ENCODE measurements at places on chromosomes 2 and 18.
A peak's percentile ranks its signal among the peaks of the same experiment; 100 is the strongest.

DNA sequence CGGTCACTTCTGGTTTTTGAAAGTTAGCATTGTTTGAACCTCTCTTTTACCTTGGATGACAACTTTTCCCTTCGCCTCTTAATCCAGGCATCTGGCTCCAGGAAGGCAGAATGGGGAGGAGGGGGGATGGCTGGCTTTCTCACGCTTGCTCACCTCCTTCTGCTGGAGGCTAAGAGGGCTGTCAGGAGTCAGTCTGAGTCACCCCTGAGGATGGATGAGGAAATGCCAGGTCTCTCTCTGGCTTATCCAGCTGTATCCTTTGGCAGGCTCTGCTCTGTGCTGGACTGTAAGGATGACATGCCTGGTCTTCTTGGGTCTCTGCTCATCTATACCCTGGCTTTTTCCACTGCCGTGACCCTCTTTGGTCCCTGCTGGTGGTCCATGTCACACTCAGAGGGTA is 142.9 kb upstream of the GYPC start:
- DNase-seq: no peak

- DNase-seq: no peak
Observed at GRCh38 chr2:85134255-85134895, 1.2 kb downstream of the TCF7L1 start.

DNA sequence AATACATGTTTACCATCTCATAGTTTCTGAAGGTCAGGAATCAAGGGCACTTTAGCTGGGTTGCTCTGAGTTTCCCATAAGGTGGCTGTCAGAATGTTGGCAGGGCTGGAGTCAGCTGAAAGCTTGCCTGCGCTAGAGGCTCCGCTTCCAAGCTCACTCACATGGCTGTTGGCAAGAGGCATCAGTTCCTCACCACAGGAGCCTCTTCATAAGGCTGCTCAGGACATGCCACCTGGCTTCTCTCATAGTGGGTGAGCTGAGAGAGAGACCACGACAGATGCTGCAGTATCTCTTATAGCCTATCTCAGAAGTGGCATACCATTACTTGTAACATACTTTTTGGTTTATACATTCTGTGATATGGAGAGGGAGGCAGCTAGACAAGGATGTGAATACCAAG is 7.2 kb downstream of the HADHB start:
- DNase-seq: peak; percentile 62

DNA sequence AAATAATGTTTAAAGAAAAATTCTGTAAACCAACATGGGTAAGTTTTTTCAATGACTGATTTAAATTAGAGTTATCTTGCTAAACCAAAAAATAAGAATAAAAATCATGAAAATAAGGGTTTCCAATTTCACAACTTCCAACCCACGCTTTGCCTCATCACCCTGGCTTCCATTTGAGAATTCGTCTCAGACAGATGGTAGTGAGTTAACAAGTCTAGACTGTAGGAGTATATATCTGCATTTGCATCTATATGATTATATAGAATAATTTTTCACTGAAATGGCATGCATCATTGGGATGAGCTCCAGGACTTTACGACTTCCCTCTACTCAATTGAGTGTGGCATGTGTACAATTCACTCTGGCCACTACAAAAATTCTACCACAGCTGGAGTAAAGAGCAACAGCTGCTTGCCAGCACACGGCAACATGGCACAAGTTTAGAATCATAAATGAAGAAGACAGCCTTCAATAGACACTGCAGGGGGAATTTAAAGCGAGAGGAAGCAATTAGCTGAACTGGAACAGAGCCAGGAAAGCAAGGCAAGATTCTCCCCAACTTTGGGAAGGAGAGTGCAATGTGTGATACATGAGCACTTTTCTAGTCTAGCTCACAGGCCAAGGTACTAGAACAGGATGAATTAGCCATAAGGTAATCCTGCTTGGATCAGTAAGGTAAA is 1673.5 kb upstream of the CELF4 start:
- DNase-seq: no peak

DNA sequence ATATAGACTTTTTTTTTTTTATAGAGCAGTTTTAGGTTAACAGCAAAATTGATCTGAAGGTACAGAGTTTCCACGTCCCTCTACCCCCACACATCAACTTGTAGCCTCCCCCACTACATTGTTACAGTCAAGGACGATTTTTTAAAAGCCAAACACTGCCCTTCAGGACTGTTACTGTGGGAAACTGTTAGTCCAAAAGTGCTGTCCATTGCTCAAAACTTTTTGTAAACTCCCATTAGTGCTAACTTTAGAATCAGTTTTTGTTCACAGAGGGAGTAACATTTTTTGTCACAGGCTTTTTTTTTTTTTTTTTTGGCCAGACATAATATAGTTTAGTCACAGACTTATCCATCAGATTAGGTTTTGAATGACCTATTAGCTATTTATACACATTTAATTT is 24.1 kb downstream of the ELP2 start:
- no peak for DNase-seq

DNA sequence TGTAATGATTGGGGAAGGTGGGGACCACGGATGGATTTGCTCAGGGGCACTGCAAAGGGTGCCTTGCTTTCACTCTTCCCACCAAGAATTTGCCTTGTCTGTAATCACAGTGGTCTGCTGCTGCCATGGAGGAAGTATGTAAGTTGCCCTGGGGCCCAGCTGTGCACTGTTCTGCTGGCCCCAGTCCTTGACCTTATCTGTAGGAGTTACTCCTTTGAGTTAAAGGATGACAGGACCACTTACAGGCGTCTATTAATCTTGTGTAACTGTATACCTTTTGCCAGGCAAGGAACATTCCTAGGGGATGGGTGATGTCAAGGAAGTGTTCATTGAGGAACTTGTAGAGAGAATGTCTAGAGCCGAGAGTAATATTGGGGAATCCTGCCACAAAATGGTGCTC is 212.8 kb upstream of the LRRTM1 start:
- no peak for DNase-seq

DNA sequence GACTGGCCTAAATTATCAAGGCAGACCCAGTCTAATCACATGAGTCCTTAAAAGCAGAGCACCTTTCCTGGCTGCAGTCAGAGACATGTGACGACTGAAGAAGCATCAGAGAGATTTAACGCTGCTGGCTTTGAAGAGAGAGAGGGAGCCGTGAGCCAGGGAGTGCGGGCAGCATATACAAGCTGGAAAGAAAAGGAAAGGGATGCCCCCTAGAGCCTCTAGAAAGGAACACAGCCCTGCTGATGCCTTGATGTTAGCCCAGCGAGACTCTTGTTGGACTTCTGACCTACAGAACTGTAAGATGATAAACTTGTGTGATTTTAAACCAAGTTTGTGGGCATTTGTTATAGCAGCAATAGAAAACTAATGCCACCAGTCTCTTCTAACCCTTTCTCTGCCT is 58.1 kb downstream of the HEATR5B start:
- no peak for DNase-seq

- DNase-seq: no peak
Observed at GRCh38 chr2:66839551-66840320, 404.8 kb downstream of the MEIS1 start.

- DNase-seq: no peak
Observed at GRCh38 chr2:41320491-41320890, 727.3 kb upstream of the PKDCC start.

DNA sequence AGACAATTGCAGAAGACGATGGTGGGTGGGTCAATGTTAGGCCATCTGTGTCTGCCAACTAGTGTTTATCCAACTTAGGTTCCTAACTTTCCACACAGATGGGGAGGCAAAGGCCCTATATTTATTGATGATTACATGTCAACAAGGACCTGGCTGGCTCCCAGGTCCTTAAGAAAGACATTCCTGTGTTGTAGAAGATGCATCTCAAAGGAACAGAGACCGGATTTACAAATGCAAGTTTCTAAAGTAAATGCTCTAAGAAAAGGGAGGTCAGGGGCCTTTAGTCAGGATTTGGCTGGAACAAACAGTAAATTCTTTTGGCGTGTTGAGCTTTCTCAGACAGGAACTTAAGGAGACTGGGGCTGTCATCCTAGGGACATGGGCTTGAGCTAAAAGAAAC is 175.0 kb downstream of the SH3BP4 start:
- DNase-seq: no peak

DNA sequence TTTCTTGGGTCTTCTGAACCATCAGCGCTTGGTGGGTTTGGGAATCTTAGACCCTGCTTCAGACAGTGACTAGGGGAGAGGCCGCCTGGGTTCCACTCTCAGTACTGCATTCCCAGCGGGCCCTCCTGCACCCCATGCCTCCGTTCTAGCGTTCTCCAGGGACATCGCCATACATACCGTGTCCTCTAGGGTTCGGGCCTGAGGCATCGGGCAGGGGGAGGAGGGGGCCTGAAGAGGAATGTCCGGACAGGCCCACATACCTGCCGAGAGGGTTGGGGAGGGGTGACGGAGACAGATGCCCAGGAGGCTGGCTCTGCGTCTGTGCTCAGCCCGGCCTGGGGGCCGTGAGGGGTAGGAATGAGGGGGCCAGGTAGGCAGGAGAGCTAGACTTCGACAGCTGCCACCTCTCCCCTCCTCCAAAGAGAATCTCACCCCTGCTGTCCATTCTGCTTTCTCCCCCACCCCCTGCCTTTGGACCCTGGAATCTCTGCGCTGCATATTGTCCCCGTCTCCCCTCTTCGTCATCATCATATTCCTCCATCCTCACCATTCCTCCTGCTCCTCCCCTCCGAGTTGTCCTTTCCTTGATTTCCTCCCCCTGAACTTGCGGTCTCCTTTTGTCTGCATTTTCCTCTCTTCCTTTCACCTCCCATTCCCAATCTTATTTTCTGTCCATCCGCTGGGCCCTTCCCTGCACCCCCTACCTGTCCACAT is 7.8 kb upstream of the WNT10A start:
- no peak for DNase-seq

DNA sequence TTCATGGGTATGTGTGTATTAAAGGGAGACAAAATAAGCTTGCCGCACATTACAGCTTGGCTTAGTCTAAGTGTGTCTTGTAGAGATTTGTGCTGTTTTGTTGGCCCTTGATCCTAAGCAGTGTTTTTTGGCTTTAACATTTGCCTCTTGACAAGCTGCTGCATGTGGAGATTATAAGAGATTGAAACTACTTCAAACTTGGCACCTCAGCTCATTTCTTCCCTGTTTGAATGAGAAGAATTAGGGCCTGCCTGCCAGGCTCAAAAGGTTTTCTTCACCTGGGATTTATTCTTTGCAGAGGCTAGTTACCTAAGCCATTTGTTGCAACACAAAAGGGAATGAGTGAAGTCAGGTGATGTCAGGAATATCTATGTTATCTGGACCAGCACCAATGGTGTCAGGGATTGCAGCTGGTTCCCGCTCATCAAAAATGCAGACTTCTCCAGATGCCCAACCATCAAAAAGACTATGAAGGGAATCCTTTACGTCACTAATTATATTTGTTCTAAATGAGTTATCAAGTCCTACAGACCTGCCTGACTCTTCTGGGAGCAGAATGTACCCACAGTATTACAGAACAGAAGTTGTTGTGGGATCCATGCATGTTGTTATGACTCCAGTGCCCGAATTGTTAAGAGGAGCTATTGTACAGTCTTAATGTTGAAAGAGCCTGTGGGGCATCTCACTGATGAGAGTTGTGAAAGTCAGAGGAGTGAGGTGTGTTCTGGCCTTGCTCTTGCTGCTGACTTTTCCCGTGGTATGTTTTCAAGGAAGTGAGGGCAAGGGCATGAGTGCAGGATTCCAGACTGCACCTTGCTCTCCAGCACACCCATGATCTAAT is 31.0 kb downstream of the ABCA12 start:
- no peak for DNase-seq

GRCh38 chr2:36170805-36171204 is 184.8 kb upstream of the CRIM1 start:
- DNase-seq: no peak

DNA sequence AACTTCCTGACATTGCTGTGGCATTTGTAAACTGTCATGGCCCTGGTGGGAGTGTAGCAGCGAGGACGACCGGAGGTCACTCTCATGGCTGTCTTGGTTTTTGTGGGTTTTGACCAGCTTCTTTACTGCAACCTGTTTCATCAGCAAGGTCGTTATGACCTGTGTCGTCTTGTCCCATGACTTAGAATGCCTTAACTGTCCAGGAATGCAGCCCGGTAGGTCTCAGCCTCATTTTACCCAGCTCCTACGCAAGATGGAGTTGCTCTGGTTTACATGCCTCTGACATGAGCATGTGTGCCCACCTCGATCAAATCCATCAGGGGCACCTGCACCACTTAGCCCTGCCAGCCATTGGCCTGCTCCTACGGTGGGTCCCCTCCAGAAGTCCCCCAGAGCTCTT is 32.9 kb upstream of the SLC66A3 start:
- no peak for DNase-seq
